ENCODE measurements at places on chromosomes 16 and 17.

- peak; percentile 33 for DNase-seq
Measured at GRCh38 chr16:88287219-88287618, 95.5 kb upstream of the ZNF469 start.

GRCh38 chr16:13957197-13958078, 37.5 kb downstream of the ERCC4 start:
- peak; percentile 95 for DNase-seq

- no peak for DNase-seq
Measured at GRCh38 chr17:41651625-41652460, 27.5 kb upstream of the KRT17 start.

GRCh38 chr17:43579566-43580140, 33.5 kb upstream of the ETV4 start:
- DNase-seq = peak; percentile 95

DNA sequence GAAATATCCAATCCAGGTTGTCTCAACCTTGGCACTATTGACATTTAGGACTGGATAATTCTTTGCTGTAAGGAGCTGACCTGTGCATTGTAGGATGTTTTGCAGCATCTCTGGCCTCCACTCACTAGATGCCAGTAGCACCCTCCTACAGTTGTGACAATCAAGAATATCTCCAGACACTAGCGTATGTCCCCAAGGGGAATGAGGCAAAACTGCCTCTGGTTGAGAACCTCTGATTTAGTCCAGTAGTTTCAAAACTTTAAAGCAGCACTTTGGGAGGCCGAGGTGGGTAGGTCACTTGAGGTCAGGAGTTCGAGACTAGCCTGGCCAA, 48.4 kb downstream of the IQCK start:
- DNase-seq = no peak

GRCh38 chr17:50952013-50952412, 85.9 kb upstream of the TOB1 start:
- DNase-seq = peak; percentile 57

GRCh38 chr16:24541233-24541933, 2.0 kb downstream of the RBBP6 start:
- no peak for DNase-seq

DNA sequence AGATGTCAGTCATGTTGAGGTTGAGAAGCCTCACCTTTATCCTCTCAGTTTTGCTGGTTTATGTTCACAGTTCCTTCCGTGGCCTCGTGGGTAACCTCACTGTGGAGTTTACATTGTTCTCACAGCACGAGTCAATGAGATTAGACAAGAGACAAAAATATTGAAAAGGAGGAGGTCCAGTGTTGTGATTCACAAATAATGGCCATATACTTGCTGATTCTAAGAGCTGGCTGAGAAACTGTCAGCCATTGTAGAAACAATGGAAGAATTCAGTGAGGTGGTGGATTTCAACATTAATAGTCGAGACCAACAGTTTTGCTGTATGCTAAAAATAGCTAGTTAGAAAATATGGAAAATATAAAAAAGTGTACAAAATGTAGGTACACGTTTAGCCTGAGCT, 176.4 kb upstream of the WSCD1 start:
- no peak for DNase-seq

GRCh38 chr16:50323335-50324011, 45.3 kb downstream of the BRD7 start:
- peak; percentile 48 for DNase-seq

- DNase-seq = no peak
Measured at GRCh38 chr17:20774472-20775135, 195.1 kb downstream of the CDRT15L2 start.

- DNase-seq = no peak
Measured at GRCh38 chr17:63682441-63682840, 17.5 kb downstream of the LIMD2 start.

DNA sequence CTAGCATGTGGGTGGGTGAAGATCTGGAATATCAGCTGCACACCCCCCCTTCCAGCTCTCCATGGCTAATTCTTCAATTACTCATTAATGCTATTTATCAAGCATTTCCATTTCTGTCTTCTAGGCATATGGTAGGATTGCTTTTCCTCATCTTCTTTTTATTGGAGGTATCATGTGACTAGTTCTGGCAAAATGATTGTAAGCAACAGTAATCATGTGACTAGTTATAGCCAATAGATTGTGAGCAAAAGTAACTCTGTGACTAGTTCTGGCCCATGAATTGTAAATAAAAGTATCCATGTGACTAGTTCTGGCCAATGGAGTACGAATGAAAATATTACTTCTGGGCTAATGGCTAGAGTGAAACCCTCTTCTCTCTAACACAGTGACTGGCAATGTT, 107.0 kb upstream of the TMEM132E start:
- no peak for DNase-seq

DNA sequence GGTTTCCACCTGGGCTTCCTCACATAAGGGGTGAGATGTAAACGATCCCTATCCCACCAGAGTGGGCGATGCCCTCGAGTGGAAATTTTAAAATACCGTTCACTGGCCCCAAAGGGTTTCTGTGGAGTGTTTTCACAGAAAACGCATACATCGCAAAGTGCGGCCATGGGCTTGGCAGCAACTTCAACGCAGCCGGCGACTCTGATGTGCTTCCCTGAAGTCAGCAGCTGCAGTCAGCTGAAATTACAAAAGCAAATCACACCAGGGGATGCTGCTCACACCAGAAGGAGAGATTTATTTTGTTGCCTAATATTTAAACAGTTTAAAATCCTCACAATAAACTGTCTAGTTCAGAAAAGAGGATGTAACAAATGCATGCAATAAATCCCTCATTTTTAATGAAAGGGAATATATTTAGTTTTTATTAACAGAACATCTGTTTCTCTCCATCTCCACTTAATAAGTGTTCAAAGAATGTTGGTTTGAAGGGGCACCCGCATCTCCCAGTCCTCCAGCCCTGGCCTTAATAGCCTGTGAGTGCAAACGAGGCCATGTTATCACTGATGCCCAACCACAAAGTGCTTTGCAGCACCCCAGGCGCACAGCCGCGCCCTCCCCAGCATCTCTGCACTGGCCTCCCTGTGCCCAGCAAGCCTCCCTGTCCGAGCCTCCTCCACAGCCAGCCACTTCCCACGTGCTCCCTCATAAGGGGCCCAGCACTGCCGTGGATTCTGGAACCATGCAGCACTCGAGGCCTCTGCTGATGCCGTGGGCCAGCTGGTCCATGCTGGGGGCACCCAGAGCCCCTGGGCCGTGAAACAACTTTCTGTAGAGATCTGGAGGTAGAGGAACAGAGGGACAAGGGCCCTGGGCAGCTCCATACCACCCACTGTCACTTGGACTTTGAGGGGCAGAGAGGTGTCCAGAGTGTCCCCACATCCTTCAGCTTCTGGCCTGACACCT, 17.3 kb upstream of the XYLT2 start:
- no peak for DNase-seq

GRCh38 chr17:79830763-79831264, 8.4 kb downstream of the CBX4 start:
- DNase-seq = no peak

DNA sequence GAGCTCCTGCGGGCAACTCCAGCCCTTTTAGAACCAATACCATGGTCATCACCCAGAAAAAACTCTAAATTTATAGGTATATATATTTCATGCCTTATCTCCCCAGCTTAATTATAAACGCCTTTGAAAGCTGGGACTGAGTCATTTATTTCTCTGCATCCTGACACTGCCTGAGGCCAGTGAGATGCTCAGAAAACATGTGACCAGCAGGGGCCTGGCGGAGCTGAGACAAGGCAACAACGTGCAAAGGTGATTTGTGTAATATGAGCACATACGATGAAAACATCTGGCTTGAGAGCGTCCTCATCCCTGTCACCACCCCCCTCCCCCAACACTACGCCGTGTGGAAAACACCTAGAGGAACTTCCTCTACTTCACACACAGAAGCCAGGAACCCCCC, 22.7 kb downstream of the NXN start:
- peak; percentile 86 for DNase-seq

DNA sequence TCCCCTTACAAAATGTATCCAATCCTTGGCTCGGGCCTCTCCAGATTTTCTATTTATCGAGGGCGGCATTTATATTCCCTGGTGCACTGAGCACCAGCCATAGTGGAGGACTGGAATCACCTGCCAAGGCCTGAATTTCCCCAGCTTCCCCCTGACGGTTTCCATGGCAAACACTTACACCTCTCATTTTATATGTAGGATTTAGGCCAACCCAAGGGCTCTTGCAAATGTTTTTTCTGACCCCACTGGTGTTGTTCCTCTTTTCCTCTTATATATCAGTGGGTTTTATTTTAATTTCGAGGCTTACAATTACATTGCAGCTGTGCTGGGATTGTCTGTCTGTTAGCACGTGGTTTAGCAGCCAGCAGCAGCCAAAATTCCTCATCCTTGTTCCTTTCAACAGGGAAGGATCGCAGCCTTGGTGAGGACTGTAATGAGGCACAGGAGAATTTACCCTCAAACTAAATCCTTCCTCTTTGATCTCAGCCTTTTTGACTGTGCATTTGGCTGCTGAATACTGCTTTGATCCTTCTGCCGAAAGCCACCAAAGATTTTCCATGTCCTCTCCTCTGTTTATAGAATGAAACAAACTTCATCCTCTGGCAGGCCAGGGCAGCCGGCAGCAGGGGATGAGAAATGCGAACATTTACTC, 26.5 kb upstream of the CES5A start:
- no peak for DNase-seq

DNA sequence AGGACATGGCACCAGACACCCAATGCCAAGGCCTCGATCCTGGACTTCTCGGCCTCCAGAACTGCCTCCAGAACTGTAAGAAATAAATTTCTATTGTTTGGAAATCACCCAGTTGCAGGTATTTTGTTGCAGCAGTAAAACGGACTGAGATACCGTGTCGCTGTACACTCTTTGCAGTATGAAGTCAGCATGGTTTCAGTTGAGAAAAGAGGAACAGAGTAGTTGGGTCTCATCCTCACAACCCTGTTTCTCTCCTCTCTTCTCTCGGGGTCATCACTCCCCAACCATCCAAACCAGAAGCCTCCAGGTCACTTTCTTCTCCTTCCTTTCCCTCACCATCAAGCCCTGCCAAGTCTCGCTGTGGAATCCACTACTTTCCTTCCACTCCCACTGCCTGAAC, 77.8 kb downstream of the ADCY9 start:
- no peak for DNase-seq

DNA sequence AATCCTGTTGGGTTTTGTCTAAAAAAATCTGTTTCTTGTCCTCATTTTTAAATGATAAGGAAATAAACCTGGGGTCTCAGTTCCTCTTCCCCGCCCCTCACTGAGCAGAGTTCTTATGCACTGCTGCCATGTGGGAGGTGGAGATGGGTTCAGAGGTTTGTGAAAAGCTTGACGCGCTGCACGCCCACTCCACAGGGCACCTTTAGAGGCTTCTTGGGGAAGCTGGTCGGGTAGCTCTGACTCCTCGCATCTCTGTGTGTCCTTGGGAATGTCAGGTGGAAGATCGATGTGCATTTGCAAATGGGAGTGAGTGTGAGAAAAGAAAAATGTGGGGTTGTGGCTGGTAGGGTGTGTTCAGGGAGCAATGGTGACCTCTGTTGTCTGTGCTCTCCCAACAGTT, 4.7 kb upstream of the ZNHIT3 start:
- no peak for DNase-seq

- no peak for DNase-seq
Measured at GRCh38 chr16:13379266-13379665, 477.9 kb downstream of the SHISA9 start.

DNA sequence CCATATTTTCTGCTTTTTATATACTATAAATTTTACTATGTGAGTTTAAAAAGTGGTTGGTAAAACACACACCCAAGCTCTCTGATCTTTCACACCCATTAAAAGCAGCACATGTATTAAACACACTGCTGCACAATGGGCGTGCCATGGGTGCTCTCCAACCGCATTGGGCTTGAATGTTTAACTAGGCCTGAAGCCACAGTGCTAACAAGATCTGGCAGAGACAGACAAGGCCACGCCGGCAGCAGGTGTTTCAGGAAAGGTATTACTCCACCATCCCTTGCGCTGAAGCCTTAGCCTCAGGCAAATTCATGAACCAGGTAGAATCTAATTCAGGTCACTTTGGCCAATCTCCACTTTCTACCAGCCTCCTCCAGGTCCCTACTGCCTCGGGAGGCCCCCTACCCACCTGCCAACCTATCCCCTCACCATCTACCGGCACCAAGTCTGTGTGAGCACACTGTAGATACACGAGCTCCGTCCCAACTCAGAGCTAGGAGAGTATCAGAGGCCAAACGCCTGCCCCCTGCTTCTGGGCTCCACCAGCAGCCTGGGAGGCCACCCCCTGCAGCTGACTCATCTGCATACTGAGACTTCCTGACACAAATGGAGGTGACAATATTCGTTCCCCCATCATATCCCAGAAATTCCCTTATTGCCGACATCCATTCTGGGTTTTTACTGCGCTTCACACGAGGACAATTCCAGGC, 95.0 kb downstream of the ADCY9 start:
- no peak for DNase-seq

GRCh38 chr16:50933262-50933661, 191.4 kb downstream of the CYLD start:
- DNase-seq = no peak

DNA sequence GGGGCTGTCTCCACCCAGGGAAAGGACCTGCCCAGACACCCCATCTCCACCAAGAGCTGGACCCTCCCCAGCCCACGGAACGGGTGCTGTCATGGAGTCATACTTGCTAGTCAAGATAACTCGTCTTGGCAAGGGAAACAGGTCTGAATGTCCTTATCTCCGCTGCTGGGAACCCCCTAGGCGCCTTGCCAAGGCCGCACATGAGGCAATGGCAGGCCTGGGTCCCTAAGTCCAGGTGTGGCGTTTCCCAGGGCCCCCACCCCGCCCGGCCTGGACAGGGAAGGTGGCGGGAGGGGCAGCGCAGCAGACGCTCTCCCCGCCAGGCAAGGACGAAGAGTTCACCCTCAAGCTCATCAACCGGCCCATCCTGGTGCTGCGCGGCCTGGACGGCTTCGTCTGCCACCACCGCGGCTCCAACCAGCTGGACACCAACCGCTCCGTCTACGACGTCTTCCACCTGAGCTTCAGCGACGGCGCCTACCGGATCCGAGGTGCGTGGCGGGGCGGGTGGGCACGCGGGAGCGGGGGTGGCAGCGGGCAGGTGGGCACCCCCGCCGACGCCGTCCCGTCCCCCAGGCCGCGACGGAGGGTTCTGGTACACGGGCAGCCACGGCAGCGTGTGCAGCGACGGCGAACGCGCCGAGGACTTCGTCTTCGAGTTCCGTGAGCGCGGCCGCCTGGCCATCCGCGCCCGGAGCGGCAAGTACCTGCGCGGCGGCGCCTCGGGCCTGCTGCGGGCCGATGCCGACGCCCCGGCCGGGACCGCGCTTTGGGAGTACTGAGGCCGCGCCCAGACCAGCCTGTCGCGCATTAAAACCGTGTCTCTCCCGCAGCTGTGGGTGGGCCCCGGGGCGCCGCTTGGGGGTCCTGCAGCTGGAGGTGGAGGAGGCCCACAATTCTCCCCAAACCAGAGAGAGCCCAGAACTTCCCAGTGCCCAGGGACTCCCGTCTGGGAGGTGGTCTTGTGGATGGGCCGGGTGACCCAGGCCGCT, 8.4 kb downstream of the FSCN2 start:
- no peak for DNase-seq

GRCh38 chr16:17166095-17166494, 304.7 kb downstream of the XYLT1 start:
- no peak for DNase-seq

Measured in EL (cell line).